Activated naive CD4-positive, alpha-beta T cell treated with anti-CD3 and anti-CD28 coated beads, Interleukin-2, amount 10 ng/mL, durations not matched to agents 7 days and 5 days (primary cell): ENCODE measurements at places on chromosomes 11 and 22.

GRCh38 chr22:38967451-38968450 lies 10.3 kb downstream of the APOBEC3A start:
- no peak for DNase-seq

DNA sequence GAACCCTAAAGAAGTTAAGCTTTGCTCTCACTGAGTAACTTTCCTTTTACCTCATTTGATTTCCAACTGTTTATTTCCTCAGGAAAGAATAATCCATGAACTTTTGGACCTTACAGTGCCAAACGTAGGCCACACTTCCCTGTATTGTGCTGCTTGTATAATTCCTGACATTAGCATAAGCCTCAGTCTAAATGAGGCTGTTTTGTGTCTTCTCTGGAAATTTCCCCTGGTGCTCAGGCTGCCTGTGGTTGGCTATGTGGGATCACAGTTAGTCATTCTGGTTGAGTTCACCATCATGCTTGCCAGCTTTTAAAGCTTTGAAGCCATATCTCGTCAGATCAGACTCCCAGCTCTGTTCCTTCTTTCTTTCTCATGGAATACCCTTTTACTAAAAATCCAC lies 107.0 kb downstream of the FAM76B start:
- no peak for DNase-seq

DNA sequence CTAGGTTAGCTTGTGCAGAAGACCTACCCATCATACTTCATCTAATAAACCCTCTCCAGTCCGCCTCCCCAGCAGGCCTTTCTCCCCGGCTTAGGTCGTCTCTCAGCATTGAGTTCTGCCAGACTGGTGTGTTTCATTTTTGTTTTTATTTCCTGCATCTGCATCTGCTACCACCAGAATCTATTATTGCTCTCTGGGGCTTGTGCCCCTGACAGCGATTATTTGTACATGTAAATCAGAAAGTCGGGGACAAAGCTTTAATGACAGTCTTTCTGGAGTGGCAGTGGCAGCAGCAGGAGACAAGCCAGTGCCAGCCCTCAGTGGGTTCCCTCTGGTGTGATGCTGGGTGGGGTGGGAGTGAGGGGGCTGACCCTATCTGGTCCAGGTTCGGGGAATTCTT lies 127.5 kb downstream of the PKNOX2 start:
- DNase-seq = no peak

DNA sequence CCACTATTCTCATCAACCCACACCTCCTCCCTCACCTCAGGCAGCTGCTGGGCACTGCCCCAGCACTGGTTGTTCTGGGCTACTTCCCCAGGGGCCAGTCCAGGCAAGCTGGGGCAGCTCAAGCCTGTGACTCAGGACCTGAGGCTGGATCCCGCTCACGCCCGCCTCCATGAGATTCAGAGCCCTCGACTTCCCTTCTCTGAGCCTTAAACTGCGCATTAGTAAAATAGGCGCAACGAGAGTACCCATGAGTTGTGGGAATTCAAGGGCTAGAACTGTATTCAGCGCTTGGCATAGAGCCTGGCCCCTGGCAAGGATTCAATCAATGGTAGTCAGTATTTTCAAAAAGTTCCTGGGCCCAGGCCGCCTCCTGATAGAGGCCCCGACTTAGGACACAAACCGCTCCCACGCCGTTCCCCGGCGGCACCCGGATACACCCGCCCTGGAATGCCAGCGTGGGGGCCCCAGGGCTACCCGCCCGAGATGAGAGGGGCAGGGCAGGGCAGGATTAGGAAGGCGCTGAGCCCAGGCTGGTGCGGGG lies 723 bp upstream of the CD82 start:
- DNase-seq = no peak

GRCh38 chr11:103988595-103988969 lies 47.9 kb upstream of the DDI1 start:
- DNase-seq = no peak

DNA sequence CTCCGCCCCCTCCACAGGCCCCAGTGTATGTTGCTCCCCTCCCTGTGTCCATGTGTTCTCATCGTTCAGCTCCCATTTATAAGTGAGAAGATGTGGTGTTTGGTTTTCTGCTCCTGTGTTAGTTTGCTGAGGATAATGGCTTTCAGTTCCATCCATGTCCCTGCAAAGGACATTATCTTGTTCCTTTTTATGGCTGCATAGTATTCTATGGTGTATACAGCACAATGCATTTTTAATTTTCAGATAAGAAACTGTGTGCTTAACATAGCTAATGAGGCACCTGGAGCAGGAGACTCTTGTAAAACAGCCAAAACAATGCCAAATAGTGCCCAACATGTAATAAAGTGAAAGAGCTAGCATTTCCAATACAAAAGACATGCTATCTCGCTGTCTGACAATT lies 21.8 kb downstream of the ALG9 start:
- DNase-seq = no peak

DNA sequence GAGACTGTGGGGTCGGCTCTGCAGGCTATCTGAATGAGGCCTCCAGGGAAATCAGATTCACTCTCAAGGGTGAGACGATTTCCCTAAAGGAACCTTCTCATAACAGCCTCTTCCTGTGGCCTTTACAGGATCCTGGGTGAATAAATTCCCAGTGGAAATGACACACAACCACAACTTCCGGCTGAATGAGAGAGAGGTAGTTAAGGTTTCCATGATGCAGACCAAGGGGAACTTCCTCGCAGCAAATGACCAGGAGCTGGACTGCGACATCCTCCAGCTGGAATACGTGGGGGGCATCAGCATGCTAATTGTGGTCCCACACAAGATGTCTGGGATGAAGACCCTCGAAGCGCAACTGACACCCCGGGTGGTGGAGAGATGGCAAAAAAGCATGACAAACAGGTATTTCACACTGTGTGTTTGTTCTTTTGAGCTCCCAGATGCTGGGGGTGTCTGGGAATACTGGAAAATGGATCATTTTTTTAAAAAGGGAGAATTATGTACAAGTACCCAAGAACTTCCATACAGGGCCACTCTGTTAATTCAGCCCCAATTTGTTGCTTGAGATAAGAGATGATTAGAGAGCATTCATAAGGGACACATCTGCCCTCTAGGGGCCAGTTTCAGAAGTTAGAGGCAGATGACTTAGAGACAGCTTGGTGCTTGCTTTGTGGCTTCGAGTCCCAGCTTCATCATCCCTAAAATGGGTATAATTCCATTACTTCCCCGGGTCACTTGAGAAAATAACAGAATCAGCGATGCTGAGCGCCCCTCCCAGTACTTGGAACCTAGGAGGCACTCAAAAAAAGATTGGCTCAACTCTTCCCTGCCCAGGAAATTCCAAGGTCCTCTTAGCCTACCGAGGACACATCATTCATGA lies 10.2 kb downstream of the SERPIND1 start:
- DNase-seq = peak; percentile 63

DNA sequence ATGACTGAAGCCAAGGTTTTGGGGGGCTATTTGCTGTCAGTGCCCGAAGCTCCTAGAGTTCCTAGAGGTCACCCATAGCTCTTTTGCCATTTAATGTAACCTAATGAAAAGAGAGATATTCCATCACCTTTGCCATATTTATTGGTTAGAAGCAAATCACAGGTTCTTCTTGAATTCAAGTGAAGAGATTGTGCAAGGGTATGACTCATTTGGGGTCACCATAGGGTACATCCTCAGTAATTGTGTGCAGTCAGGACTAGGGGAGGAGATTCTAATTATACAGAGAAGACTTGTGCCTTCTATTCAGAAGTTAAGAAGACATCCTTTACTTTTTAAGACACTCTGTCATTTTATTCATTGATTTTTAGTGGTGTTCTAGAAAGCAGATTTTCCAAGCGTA lies 6.9 kb upstream of the PRAME start:
- no peak for DNase-seq

GRCh38 chr11:86987679-86988078 lies 32.5 kb upstream of the FZD4 start:
- no peak for DNase-seq

DNA sequence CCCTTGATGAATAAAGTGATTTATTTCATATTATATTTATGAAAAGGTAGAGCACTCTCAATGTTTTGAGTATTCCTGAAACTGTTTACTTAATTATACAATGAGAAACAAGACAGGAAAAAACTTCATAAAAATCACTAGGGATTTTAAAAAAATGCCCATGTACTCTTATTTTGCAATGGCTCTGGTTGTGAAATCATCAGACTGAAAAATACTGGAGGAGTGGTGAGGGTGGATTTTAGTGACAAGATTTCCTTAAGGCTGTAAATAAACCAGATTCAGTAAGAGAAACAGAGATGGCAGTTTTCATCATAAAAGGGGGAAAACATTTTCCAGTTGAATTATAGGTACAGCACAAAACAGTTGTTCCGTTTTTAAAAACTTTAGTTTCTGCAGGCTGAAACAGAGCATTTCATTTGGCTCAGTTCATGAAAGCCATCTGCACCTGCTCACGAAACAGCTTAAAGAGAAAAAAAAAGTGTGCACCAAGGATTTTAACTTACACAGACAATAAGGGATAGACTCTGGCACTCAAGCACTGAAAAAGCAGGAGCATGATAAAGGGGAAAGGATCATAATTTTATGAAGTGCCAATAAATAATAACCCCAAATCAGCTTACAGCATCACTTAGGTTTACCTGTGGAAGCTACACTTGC lies 100.7 kb downstream of the MAML2 start:
- DNase-seq = no peak

GRCh38 chr22:28249402-28249801 lies 330.3 kb upstream of the PITPNB start:
- no peak for DNase-seq

GRCh38 chr11:99773646-99774045 lies 752.9 kb downstream of the CNTN5 start:
- DNase-seq = no peak

GRCh38 chr22:26904483-26904882 lies 247.1 kb downstream of the MIAT start:
- no peak for DNase-seq

DNA sequence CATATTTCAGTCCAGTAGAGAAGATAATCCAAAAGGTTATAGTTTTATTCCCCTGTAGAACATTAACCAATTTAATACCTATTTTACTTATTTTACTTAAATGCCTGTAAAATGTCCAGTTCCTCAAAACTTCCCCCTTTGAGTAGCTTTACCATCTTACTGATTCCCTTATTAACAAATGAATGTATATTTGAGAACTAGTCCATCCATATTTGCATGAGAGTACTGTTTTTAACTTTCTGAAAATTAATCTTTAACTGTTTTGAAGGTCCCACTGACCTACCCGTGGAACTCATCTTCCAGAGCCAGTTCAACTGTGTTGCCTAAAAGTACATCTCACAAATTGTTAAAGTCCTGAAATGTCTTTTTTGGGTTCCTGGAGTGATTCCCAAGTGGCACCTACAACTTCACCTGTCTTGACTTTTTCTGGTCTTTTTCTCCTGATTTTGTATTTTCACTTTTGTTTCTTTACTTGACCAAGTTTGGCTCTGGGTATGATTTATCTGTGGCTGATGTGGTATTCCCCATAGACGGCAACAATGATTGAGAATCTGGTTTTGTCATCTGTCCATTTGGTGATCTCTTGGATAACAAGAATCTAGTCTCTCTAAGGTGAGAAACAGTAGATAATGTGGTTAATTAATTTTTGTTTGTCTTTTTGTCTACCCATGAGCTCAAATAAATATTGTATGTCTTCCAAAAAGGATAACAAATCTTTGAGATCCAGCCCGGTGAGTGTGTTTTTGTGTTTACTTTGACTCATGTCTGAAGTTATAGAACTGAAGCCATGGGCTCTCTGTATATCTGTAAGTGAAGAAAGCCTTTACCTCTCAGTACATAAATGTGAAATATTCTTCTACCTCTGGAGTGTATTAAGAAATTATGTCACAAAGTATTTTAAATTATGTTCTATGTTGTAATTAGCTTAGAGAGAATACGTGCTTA lies 174.2 kb downstream of the ETS1 start:
- DNase-seq = no peak

- no peak for DNase-seq
Observed at GRCh38 chr22:32618441-32619140, 144.0 kb downstream of the FBXO7 start.
